Hematopoietic multipotent progenitor cell treated with erythropoietin and hydrocortisone succinate and interleukin-3 and kit ligand, for 6 days (in vitro differentiated cells): ENCODE measurements at places on chromosomes 5 and 9.
A peak's percentile ranks its signal among the peaks of the same experiment; 100 is the strongest.

GRCh38 chr9:37271679-37272078 lies 150.8 kb upstream of the GRHPR start:
- DNase-seq: no peak

- DNase-seq: peak; percentile 80
Measured at GRCh38 chr5:131109540-131110255, 55.4 kb downstream of the HINT1 start.

GRCh38 chr5:14250084-14250695 lies 107.0 kb downstream of the TRIO start:
- no peak for DNase-seq

DNA sequence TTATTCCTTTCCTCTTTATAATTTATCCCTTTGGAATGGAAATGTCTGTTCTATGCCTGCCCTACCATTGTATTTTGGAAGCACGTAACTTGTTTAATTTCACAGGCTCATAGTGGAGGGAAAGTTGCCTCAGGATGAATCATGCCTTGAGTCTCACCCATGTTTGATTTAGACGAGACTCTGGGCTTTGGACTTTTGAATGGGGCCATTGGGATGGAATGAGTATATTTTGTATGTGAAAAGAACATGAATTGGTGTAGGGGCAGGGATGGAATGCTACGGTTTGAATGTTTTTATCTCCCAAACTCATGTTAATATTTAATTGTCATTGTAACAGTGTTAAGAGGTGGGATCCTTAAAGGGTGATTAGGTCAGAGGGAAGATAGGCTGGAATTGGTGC lies 10.3 kb downstream of the FBXW5 start:
- no peak for DNase-seq

- DNase-seq: peak; percentile 93
Measured at GRCh38 chr9:76394195-76394959, at the start of gene RFK. Gene RFK, minus strand, starts transcription at chr9:76394426. Its CDS starts 255 bp downstream, at chr9:76394171.
